Left lobe of liver (tissue), 2 donors: ENCODE measurements at places on chromosomes 6 and 20. TPM values are rescaled to one million over a fixed set of nuclear protein-coding genes. Genes with fewer than 3 reads are reported as not detected.

Gene ANKEF1
- total RNA-seq, result 5.0 TPM

- no peak for DNase-seq
These were observed 17.9 kb upstream of the ARMC12 start for GRCh38 chr6:35718911-35719381.

GRCh38 chr6:62652692-62653328 lies 366.8 kb upstream of the KHDRBS2 start:
- no peak for DNase-seq

GRCh38 chr6:36094753-36095496 lies 35.4 kb upstream of the MAPK13 start:
- peak; percentile 82 for DNase-seq

- no peak for DNase-seq
These were observed 135.6 kb downstream of the EYA4 start for GRCh38 chr6:133376743-133377142.

GRCh38 chr6:1176567-1176966 lies 135.3 kb upstream of the FOXQ1 start:
- DNase-seq, result no peak

GRCh38 chr6:158475344-158476302 lies 84.3 kb upstream of the TMEM181 start:
- DNase-seq, result no peak

GRCh38 chr6:158910484-158911440 lies 89.2 kb downstream of the RSPH3 start:
- DNase-seq, result no peak

DNA sequence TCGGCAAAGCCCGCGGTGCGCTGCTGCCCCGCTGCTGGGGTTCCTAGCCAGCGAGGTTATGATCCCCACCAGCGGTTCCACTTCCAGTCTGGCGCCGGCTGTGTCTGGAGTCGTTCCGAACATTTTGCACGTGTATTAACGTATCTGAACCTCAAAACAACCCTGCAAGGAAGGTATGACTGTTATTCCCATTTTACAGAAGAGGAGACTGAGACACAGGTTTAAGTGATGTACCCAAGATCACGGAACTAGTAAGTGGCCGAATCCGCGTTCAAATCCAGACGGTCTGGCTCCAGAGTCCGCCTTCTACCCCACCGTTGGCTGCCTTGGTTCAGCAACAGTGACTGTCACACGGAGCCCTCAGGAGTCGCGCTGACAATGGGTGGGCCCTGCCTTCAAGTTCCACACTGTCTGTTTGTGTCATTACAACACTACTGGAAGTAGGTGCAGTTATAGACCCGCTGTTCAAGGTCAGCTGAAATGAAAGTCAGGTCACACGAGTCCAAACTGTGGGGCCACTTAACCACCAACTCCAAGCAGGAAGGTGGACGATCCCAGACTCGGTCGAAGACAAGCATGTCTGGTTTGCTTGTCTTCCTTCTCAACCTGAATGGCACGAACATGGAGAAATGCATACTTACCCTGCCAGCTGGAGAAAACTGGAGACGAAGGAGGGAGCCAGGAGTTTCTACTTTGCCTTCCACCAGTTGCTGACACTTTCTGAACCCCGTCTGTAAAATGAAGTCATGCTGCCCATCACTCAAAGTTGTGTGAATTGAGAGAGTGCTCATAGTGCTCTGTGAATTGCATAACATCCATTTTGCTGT lies 803 bp upstream of the SRXN1 start:
- no peak for DNase-seq

DNA sequence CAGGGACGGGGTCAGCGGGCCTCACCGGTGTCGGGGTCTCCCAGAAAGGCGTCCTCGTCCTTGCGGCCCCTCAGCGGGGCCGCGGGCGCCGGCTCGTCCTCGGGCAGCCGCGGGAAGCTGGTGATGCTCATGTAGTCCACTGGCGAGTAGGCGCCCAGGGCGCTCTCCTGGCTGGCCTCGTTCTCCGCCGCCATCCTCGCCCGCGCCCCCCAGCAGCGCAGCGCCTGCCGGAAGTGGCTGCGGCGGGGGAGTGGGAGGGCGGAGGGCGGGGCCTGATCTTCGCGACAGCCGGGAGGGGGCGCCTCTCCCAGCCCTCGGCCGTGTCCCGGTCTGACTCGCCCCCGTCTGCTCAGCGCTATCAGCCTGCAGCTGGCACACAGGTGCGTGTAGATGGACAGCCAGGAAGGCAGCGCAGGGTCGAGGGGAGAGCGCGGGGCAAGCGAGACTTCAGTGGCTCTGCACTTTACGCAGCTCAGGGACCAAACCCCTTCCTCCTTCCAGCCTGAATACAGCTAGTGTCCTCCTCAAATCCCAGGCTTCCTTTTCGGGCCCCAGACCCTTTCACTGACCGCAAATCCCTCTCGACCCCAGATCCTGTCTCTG lies at the start of gene GGT7:
GGT7 (minus strand) TSS at position 235 of the 603 bp plus-strand sequence; CDS start at position 194, 41 bp downstream.
- DNase-seq, result peak; percentile 82

DNA sequence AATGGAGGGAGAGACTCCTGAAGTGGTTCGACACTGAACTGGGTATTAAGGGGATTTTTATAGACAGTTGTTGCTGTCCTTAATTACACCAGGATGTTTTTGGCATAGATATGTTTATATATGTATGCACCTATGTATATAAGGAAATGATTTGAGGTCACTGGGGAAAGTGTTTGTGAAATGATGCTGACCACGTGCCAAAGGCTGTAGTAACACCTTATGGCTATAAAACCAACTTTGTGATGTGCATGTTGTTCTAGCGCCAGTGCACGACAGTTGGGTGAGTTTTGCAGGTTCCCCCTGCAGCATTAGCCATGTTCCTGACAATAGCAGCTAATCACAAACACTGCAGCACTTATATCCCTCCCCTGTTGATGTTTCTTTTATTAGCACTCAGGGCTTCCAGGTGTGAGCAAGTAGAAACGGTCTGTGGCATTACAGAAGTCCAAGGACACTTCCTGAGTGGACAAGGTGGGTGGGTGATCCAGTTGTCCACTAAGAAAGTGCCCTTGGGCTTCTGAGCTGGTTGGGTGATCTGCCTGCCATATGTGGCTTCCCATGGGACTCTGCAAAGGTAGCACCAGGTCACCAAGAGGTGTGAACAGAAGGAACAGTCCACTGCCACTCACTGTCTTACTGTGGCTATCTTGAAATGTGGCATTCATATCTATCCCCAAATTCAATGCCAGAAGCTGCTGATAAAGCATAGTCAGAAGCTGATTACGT lies 63.0 kb upstream of the RBM24 start:
- DNase-seq, result no peak

GRCh38 chr6:138521790-138522189 lies 22.5 kb upstream of the NHSL1 start:
- no peak for DNase-seq

- no peak for DNase-seq
These were observed 109.5 kb upstream of the RAB32 start for GRCh38 chr6:146433881-146434731.

DNA sequence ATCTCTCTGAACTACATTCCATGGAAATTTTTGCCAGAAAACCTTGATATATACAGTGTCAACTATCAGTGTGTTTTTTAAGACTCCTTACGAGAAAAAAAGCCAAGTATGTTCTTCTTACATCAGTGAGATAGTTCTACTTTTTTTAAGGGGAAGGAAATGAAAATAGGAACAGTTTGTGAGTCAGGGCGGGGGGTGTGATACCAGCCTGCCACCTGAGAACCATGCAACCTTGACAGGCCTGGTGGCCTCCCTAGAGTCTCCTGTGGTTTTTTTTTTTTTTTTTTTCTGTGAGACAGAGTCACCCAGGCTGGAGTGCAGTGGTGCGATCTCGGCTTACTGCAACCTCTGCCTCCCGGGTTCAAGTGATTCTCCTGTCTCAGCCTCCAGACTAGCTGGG lies 96.3 kb upstream of the GCM1 start:
- no peak for DNase-seq

- no peak for DNase-seq
These were observed 24.6 kb upstream of the ZBTB24 start for GRCh38 chr6:109507490-109508072.

Gene NRSN1
- not detected for total RNA-seq

Gene DYNLRB1
- total RNA-seq, result 34.6 TPM

Gene LRRN4
- 0.40 TPM for total RNA-seq

DNA sequence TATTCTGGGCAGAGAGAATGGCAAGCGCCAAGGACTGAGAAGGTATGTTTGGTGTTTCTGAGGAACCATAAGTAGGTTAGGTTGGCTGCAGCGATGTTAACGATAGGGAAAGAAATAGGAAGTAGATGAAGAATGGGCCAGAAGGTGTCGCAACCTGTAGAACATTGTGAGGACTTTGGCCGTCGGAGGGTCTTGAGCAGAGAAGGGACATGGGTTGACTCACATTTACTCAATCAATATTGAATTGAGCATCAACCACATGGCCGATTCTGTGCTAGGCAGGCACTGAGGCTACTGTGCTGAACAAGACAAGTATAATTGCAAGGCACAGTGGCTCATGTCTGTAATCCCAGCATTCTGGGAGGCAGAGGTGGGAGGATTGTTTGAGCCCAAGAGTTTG lies 26.8 kb upstream of the RPN2 start:
- DNase-seq, result no peak

DNA sequence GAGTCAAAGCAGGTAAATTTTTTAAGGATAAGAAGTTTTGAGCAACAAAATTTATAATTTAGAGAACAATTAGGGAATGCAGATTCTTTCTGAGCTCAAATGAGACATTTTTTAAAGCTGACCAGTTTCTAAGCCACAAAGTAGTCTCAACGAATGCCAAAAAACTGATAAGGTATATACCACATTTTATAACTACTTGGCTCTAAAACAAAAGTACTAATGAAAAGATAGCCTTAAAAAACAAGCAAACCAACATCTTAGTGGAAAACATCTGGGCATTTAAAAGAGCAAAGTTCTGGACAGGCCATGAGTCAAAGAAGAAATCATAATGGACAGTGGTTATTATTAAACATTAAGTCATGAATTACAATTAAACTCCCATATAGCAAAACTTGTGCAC lies 23.2 kb upstream of the RNF146 start:
- no peak for DNase-seq

Gene OR2H1
- not detected for total RNA-seq

Gene FGD2
- 10.3 TPM for total RNA-seq

Gene ADGRF1
- 0.45 TPM for total RNA-seq

Gene ULBP1
- total RNA-seq, result 0.08 TPM

DNA sequence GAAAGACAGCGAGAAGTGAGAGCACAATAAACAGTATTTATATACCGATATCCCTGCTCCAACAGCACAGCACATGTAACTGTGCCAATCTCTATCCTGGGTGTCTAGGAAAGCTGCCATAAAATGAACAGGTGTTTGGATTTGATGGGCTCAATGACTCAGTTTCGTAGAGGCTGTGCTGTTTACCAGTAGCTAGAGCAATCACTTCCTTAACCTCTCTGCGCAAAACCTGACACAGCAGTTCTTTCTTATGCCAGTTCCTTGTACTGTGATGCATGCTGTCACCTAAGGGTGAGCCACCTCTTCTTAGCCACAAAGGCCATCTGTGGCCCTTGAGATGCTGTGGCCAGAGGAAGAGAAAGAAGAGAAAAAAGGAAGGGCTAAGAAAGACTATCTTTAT lies 59.3 kb downstream of the SHPRH start:
- no peak for DNase-seq

Gene TP53RK
- 3.2 TPM for total RNA-seq

DNA sequence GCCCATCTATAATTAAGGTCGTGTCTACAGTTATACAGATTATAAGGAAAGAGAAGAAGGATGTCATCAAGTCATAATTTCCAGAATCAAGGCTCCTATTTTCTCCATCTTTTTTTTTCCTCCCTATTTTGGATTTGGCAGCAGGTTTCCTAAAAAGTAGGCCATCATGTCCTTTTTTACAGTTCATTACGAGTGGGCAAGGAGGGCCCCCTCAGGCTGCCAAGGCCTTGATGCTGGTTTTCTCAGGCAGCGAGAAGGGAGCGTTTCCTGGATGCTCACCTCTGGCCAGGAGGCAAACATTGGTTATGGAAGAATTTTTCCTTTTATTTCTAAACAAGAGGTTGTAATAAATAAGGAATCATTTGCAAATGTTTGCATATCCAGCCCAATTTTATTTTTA lies 414.6 kb downstream of the DHX35 start:
- DNase-seq, result no peak

- no peak for DNase-seq
These were observed 236.0 kb upstream of the DEFB112 start for GRCh38 chr6:50285735-50286134.

Gene RAD21L1
- total RNA-seq, result not detected

- DNase-seq, result peak; percentile 91
These were observed 1.2 kb downstream of the OGFR start for GRCh38 chr20:62805711-62806382.

- DNase-seq, result peak; percentile 75
These were observed 2.7 kb upstream of the EEF1A1 start for GRCh38 chr6:73523434-73524123.

Gene OR2B6
- total RNA-seq, result not detected

DNA sequence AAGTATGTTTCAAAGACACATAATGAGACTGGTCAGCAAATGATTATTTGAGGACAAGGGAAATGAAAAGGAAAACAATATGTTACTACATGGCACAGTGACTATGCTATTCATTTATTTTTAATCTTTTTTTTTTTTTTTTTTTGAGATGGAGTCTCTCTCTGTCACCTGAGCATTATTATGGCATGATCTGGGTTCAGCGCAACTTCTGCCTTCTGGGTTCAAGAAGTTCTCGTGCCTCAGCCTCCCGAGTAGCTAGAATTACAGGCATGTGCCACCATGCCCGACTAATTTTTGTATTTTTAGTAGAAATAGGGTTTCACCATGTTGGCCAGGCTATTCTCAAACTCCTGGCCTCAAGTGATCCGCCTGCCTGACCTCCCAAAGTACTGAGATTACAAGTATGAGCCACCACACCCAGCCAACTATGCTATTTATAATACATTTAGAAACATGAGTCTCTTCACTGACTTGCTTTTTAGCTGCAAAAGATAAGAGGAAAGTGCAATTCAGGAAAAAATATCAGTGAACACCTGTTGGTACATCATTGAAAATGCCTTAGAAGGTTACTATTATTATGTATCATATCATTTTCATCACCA lies 3.4 kb downstream of the CALHM4 start:
- no peak for DNase-seq

- no peak for DNase-seq
These were observed 3.1 kb downstream of the PLAGL2 start for GRCh38 chr20:32204205-32205109.

Gene IL20RA
- total RNA-seq, result 0.60 TPM

Gene SUPT3H
- total RNA-seq, result 1.2 TPM

DNA sequence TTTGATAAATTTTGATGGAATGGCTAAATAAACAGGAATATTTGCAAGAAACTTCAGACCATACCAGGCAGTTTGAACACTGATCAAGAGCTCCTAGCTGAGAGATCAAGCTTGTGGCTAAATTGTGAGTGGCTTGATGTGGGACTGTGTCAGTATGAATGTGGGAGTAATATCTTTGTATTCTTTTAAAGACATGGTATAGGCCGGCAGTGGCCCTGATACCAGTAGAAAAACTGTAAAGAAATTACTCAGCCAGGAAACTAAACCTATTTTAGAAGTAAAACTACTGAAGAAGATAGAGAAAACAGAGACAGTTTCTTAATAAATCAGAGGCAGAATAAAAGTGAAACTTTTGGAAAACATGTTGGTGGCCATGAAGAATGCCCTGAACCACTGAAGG lies 608.4 kb upstream of the SYNCRIP start:
- DNase-seq, result no peak

- peak; percentile 52 for DNase-seq
These were observed 2.5 kb upstream of the TMEM14C start for GRCh38 chr6:10720265-10720959.

- DNase-seq, result no peak
These were observed 11.2 kb downstream of the TCFL5 start for GRCh38 chr20:62850333-62850974.
